ENCODE measurements at places on chromosomes 5 and 9.

- DNase-seq, result no peak
Measured at GRCh38 chr5:110963495-110963894, 108.0 kb upstream of the TSLP start.

- DNase-seq, result peak; percentile 21
Measured at GRCh38 chr9:78601957-78602565, 305.1 kb downstream of the PSAT1 start.

- DNase-seq, result no peak
Measured at GRCh38 chr5:126461838-126462237, 38.6 kb downstream of the GRAMD2B start.

DNA sequence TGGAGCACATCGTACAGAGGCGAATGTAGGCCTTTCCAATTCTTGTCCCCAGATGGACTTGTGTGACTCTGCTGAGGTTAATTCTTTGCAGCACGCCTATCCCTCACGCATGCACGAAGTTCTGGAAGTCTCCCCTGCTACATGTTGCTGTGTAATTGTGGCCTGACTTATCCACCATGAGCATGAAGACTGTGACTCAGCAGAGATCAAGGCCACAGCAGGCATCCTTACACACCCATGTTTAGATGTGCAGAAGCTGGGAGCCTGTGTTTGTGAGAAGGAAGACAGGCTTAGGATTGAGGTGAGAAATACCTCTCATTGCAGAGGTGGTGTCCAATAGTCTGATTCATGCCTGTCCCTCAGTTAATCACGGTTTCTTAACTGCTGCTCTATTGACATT is 135.6 kb downstream of the ICE1 start:
- DNase-seq, result no peak

DNA sequence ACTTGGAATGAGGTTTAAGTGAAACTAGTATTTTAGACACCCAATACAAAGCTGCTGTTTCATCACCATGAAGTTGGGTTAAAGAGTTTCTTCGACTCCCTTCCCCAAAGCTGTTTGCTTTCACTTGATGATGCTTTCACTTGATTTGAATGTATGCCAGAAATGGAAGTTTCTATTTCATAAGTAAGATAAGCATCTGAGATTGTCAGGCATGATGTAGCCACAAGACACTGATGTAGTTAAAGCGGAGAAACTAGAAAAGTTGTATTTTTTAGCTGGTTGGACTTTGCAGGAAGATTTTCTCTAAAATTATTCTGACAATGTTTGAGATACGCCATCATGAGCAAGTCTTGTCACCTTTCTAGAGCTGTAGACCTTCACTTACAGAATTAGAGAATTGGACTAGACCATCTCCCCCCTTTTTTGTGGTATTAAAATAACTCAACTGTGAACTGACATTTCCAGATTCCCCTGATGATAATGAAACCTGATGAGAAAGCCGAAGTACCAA is 20.0 kb downstream of the MOCS2 start:
- DNase-seq, result no peak

DNA sequence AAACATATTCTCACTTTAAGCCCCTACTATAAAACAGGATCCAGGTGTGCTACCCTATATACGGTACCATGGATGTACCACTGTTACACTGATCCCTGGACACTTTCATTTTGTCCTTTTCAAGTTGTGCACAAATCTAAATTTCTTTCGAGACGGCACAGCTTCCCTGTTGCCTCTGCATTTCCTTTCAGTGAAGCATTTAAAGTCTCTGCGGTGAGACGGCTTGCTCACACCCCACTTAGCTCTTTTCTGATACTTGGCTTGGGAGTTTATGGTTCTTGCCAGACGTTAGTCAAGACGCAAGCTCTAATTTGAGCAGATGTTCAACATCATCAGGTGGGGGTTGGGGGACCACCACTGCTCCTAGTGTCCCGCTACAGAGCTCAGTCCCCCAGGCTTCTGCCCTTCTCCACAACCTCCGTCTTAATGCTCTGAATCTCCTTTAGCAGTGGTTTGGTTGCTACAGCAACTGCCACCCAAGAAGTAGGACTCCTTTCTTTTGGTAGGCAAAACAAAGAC is 15.8 kb downstream of the F2RL2 start:
- DNase-seq, result no peak

GRCh38 chr9:18358325-18358724 is 115.6 kb upstream of the ADAMTSL1 start:
- DNase-seq, result no peak

GRCh38 chr5:149490599-149491485 is 60.4 kb downstream of the CSNK1A1 start:
- DNase-seq, result no peak

DNA sequence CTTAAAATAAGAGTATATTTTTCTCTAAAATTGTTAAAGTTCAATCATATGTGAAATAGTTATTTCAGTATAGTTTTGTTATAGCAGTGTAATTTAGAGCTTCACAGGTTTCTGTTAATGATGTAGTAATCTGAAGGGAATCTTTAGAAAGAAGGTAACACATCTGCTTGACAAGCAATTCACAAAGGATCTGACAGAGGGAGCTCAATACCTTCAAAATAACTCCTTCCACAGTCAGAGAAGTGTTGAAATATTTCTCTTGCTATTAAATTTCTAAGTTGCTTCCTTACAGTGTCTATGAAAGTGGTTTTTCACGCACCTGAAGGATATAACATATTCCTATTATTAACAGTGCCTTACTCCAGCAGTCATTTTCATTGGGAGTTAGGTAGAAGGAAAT is 44.9 kb downstream of the SLC25A51 start:
- no peak for DNase-seq

GRCh38 chr9:98380065-98380681 is 124.7 kb upstream of the TBC1D2 start:
- no peak for DNase-seq

GRCh38 chr5:150763023-150763769 is 4.4 kb upstream of the DCTN4 start:
- DNase-seq, result no peak

GRCh38 chr5:10615693-10616092 is 51.8 kb downstream of the ANKRD33B start:
- DNase-seq, result no peak

- DNase-seq, result peak; percentile 32
Measured at GRCh38 chr9:20941174-20941690, 90.2 kb downstream of the HACD4 start.

DNA sequence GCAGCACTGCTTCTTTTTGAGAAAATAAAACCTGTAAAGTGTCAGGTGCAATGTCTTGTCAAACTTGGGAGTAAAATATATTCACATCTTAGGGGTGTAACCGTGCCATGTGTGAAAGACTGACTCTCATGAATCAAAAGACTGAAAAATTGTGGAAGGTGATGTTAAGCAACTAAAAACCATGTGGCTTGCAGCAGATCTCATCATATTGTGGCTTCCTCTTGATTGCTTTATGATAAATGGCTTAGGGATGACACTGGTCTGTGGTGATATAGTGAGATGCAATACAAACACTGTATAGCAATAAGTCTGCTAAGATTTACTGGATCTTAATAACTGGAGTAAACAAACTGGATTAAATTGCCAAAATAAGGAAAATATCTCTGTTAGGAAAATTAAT is 321.6 kb downstream of the EDIL3 start:
- no peak for DNase-seq

DNA sequence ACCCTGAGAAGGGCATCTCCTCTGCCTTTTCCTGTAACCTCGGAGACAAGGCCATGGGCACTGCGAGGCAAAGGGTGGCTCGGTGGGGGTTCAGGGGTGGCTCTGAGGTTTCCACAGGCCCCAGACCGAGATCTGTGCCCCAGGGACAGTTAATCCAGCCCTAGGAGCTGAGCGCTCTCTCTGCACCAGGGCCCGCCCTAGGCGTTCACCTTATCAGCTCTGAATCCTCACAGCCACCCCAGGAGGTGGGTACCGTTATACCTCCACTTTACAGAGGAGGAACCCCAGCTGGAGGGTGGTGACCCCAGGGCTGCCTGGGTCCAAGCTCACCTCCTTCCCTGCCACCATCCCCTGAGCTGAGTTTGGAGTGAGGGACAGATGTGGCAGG is 2.3 kb upstream of the ENG start:
- DNase-seq, result no peak

DNA sequence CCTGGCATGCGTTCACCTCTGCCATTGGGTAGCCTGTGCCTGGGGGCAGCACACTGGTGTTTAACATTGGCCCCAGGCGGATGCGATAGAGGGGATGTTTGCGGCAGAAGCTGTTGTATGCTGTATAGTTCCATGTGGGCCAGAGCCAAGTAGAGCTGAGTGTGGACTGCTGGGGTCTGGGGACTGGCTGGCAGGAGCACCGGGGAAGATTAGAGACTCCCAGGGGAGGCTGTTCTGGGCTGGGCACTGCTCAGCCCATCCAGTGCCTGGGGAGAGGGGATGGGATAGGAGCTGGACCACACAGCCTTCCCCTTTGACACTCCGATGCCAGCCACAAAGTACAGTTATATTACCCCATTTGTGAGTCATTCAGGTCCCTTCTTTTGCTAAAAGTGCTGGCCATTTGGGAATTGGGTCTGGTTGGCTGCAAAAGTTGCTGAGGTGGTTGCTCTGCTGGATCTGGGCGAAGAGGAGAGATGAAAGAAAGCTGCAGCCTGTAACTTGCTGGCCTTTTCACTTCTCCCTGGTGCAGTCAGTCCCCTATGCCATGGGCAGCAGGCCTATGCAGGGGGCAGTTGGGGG is 73.8 kb downstream of the RGS3 start:
- DNase-seq, result no peak

- DNase-seq, result no peak
Measured at GRCh38 chr5:528629-529511, 4.6 kb upstream of the SLC9A3 start.

DNA sequence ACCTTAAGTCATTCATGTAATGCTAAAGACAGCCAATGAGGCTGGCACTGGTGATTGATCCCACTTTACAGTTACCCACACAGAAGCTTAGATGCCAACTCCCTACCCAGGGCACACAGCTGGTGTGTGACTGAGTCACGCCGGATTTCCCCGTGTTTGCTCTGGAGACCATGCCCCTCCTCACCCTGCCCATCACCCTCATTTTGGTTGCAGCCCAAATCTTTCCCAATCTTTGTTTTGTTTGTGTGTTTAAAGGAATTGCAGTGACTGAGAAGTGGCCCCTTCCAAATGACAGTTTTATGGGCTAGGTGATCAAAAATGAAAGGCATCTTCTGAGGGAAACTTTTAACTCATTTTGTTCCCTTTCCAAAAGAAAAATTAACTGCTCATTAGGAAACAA is 10.9 kb downstream of the FBXL7 start:
- no peak for DNase-seq

- DNase-seq, result no peak
Measured at GRCh38 chr5:75558221-75558620, 46.5 kb downstream of the POLK start.

- DNase-seq, result no peak
Measured at GRCh38 chr9:93245437-93245970, 61.6 kb downstream of the WNK2 start.

GRCh38 chr5:82387819-82388166 is 109.6 kb upstream of the RPS23 start:
- DNase-seq, result no peak

DNA sequence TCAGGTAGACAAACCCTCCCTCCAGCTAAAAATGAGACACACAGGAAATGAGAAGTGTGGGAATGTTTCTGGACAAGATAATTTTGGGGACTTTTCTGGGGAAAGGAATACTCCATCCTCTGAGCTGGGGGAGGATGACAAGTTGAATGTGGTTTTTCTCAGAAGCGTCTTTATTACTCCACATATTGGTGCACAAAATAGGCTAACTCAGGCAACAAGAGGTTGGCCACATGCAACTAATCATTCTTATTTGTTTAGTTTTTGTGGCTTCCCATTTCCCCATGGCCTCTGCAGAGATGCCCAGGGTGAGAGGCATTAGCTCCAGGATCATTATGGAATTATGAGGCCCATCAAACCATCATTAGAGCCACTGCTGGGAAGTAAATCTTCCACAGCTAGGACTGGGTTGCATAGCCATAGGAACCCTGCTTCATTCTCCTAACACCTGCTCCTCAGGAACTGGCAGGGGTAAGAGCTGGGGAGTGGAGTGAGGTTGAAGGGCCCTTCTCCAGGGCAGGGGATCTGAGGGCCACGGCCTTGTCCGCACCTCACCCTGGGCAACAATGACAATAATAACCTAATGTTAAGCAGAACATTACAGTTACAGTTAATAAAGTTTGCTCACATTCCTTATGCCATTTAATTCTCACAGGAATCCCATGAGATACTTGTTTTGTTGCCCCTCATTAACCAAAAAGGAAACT is 9.3 kb upstream of the SIL1 start:
- DNase-seq, result no peak

DNA sequence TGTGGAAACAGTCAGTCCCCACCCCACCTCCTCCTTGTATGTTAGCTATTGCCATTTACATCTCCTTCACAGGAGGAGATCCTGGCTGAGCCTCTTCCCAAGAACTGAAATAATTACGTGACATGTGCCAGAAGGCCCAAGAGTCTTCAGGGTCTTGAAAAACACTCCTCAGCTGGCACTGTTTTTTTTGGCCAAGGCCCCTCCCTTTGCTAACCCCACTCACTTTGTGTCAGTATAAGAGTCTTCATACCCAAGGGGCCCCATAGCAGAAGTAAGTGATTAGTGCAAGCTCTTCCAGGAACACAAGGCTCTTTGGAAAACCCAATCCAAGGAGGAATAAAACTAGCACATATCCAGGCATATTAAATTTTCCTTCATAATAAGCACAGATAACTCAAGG is 5.7 kb upstream of the LARP1 start:
- no peak for DNase-seq

GRCh38 chr5:80964919-80965318 is 4.8 kb downstream of the RASGRF2 start:
- no peak for DNase-seq

- no peak for DNase-seq
Measured at GRCh38 chr9:107153336-107153735, 129.7 kb upstream of the RAD23B start.

GRCh38 chr5:119578937-119579336 is 50.4 kb upstream of the FAM170A start:
- DNase-seq, result peak; percentile 7

GRCh38 chr9:130451509-130452388 is 7.0 kb downstream of the ASS1 start:
- peak; percentile 49 for DNase-seq

DNA sequence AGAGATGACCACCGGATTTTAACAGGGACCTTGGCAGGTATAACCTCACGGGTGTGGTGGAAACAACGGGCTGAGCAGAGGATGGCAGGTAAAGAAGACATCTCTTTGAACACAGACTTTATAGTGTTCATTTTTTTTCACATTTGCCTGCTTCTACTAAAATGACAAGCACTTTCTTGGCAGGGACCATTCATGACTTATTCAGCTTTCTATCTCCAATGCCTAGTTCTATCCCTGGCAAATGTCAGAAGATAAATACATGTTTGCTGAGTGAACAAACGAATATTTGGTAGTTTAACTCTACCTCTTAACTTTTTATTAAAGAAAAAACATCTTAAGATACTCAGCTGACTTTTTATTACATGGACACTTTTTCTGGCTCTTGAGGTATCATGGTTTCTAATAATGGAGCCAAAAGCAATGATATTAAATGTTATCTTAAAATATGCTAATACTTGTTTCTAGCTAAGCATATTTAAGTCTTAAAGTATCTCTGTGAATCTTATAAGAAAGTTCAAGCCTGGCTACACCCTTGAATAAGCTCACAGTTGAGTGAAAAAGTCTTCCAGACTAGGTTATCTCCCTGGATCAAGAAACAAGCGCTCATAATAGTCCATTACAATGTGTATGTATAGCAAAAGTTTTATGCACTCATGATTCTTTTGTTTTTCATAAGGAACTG is 8.5 kb downstream of the ELL2 start:
- DNase-seq, result no peak

All from stimulated activated naive CD8-positive, alpha-beta T cell treated with anti-CD3 and anti-CD28 coated beads, Interleukin-15, Interleukin-2, amounts not matched to agents 100 U/mL and 50 U/mL, for 24 hours (primary cell).